ENCODE measurements at places on chromosomes 13 and 19.

GRCh38 chr19:33400856-33401682 lies 27.6 kb downstream of the CEBPG start:
- DNase-seq, result no peak

- no peak for DNase-seq
These were observed 7.9 kb upstream of the JUNB start for GRCh38 chr19:12783291-12783848.

GRCh38 chr13:30985637-30986205 lies 53.3 kb downstream of the TEX26 start:
- DNase-seq, result no peak

GRCh38 chr13:33087790-33088189 lies 71.6 kb downstream of the KL start:
- no peak for DNase-seq

- no peak for DNase-seq
These were observed 458.4 kb downstream of the SLITRK1 start for GRCh38 chr13:83423861-83424260.

DNA sequence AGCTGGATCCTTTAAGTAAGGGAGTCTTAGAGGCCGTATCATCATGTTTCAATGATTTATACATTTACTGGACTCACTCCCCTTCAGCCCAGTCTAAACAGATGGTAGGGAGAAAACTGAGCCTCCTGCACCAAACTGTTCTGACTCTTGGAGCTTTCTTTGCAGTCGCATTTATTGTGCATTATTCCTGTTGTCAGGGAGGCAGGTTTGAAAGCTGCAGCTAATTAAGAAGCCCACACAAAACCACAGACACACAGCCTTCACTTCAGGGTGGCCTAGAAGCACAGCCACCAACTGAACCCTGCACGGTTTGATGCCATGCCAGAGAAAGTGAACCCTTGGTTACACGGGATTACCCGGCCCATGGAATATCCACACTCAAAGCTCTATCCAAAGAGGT lies 911.0 kb downstream of the UQCRFS1 start:
- no peak for DNase-seq

GRCh38 chr19:10384580-10384979 lies 4.2 kb upstream of the TYK2 start:
- no peak for DNase-seq

DNA sequence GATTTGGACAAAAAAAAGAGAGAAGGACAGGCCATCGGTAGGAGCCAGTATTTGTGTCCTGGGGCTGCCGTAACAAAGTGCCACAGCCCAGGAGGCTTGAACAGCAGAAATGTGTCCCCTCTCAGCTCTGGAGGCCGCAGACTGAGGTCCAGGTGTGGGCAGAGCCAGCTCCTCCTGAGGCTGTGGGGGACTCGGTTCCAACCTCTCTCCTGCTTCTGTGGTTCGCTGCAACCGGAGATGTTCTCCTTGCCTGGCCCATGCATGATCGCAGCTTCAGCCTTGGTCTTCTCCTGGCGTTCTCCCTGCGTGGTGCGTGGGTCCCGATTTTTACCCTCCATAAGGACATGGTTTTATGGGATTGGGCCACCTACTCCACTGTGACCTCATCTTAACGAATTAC lies 85.9 kb upstream of the SOX1 start:
- DNase-seq, result no peak

GRCh38 chr13:42215578-42216421 lies 56.2 kb upstream of the AKAP11 start:
- no peak for DNase-seq

DNA sequence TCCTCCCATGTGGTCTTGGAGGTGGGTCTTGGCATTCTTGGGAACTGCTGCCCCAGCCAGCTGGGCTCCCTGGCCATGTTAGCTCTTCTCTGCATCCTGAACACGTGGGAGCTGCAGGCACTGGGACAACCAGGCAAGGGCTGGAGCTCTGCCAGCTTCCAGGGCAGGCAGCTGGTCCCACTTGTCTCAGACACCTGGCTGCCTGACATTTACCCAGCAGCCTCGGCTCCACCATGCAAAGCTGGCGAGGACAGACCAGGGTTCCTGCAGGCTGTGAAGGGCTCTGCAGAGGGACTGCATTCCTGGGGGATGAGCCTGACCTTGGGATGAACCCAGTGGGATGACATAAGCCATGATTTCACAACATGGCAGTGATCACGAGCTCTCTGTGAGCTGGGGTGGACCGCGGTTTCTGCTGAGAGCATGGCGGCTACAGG lies 99.0 kb upstream of the TSHZ3 start:
- DNase-seq, result no peak

GRCh38 chr19:8469613-8470368 lies 25.0 kb downstream of the HNRNPM start:
- no peak for DNase-seq

DNA sequence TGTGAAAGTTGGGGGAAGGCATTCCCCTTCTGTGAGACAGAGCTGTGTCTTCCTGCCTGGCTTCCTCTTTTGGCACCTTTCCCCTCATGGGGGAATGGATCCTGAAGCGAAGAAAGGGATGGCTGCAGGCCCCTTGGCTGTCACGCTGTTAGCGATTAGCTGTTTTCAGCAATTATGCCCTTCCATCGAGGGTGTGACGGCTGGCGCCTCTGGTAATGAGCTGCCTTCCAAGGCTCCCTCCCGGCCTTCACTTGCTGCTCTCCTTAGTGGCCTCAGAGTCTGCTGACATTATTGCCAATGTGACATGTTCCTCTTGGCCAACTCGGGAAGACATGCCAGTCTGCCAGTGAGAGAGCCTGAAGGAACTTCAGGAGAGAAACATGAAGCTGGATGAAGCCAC lies 162.1 kb downstream of the ZIC5 start:
- no peak for DNase-seq

DNA sequence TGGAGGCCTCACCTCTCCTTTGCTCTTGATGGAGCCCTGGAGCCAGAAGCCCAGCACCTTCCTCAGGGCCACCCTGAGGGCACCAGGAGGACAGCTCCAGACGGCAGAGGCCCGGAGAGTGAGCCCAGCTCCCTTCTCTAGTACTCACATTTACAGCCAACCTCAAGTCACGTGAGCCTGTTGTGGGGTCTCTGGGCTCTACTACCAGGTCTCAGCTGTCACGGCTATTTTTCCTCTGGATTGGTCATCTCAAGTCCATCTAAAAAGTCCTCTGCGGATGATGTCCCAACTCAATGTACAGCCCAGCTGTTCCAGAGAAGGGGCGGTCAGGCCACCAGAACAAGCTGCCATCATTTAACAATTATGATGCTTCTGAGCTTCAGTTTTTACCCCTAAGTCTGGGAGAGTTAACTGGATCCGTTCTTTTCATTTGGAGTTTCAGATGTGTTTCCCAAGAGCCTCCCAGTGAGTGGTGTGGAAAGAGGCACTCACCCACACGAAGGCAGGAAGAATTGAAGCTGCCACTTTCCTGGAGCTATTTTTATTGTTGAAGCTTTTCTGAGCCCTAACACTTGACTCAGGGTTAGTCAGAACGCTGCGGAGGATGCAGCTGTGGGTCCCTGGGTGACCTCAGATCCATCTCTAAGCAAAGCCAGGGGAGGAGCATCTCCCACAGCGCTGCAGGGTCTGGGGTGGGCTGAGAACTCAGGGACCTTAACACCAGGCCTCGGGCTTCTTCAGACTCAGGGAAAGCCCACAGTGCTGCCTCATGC lies 143.5 kb upstream of the UBL3 start:
- DNase-seq, result no peak

GRCh38 chr19:51000981-51001380 lies 423 bp downstream of the KLK8 start:
- DNase-seq, result no peak

DNA sequence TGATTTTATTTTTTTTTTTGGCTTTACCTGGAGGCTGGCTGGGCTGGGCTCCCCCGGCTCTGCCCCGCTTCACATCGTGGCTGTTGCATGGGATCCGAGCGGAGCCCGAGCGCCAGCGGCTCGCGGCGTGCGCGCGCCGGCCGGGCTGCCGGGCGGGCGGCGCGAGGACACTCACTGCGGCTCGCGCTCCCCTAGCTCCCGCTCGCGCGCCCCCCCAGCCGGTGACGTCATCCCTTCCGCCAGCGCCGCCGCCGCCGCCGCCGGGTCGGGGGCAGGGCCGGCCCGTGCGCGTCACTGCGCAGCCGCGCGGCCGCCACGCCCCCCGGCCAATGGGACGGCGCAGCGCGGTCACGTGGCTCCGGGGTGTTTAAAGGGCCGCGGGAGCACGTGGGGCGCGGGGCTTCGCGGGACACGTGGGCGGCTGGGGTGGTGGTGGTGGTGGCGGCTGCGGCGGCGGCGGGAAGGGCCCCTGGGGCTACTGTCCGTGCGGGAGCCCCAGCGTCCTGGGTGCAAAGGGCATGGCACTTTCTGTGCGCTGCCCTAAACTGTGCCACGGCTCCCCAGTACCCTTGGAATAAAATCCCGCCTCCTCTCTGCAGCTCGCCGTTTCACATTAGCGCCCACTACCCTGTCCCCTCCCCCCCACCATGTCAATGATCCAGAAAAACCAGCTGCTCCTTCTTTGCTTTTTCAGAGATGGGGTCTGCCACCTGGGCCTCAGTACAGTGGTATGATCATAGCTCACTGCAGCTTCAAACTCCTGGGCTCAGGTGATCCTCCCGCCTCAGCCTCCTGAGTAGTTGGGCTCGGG lies at the start of gene PTPRS:
PTPRS (minus strand) TSS at position 176 of the 811 bp plus-strand sequence. CDS start 54,672 bp downstream, outside the sequence.
- DNase-seq, result peak; percentile 52

DNA sequence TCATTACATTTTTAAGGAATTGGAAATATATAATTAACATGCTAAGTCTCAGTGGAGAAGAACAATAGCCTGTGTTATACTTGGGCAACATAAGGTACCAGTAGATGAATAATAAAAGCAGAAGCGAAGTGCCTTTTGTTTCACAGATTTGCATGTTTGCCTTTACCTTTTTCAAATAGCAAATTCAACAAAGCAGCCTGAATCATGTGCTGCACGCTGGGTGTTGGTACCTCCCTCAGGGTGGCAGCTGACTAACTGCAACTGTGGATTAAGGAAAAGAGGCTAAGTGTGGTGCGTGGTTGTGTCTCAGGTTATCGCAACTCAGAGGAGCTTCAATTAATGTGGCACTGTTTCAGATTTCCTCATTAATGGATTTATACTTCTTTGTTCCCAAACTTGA lies 189.0 kb downstream of the LMO7 start:
- no peak for DNase-seq

DNA sequence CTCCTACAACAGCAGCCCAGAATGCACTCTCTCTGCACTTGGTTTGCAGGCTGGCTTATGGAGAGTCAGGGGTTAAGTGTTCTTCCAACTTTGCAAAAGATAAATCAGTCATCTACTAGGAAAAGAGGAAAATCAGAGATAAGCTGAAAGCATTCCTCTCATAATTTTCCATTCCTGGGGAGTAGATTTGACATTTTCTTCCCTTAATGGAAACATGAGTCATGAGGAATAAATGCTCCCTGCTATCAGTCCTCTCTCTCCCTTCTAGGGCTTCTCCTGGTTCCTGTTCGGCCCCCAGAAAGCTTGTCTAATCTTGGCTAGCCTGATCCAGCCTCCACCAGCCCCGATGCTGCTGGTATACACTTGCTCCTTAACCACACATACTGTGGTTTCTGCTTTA lies 28.4 kb upstream of the ENOX1 start:
- no peak for DNase-seq

GRCh38 chr19:8608941-8609278 lies 1.6 kb downstream of the ADAMTS10 start:
- no peak for DNase-seq

- DNase-seq, result no peak
These were observed 71.3 kb downstream of the SLC7A1 start for GRCh38 chr13:29524176-29524575.

GRCh38 chr13:80551650-80552497 lies 210.9 kb upstream of the SPRY2 start:
- no peak for DNase-seq

DNA sequence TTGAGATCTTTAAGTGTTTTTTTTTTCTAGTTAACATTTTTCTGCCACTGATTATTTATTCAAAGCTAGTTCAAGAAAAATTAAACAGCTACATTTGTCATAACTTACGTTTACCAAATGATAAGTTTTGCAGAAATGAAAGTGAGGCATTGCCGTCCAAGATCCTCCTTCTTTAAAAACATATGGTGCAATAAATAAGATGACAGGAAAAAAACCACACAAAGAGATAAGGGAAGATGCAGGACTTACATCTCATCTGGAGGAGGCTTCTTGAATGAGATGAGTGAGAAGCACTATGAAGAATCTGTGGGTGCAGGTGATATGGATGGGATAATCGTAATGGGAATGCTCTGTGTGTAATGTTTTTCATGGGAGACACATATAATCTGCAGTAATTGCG lies 12.4 kb downstream of the TNFSF13B start:
- DNase-seq, result no peak

DNA sequence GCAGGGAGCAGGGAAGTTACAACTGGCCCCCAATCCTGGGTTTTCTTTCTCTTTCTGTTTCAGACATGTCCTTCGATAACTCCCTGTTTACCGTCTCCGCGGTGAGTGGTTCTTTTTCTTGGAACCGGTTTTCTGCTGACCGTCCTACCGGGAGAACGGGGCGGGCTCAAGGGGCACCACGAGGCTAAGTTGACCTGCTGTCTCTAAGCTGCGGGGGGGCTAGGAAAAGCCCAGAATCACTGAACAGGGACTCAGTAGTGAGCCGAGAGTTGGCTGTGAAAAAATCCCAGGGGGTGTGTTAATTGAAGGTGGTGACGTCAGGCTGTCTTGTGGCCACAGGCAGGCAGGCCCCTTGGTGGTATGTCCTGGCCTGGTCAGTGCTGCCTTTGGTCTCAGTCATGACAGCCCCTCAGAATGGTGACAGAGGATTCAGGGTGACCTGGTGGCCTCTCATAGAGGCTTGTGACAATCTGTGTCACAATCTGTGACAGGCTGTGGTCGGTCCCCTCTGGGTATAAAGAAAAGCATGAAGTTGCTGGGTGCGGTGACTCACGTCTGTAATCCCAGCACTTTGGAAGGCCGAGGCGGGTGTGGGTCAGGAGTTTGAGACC lies 8.1 kb upstream of the CARM1 start:
- DNase-seq, result no peak

DNA sequence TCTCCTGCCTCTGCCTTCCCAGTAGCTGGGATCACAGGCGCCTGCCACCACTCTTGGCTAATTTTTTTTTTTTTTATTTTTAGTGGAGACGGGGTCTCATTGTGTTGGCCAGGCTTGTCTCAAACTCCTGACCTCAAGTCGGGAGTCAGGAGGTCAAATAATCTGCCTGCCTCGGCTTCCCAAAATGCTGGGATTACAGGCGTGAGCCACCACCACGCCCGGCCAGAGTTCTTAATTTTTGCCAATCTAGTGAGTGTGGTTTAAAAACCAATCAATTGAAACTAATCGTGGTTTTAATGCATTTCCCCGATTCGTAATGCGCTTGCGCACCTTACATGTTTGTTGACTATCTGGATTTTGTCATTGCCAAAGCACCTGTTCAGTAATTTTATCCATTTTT lies 37.0 kb downstream of the SKA3 start:
- no peak for DNase-seq

GRCh38 chr19:11995174-11995573 lies 30.3 kb downstream of the ZNF763 start:
- no peak for DNase-seq

DNA sequence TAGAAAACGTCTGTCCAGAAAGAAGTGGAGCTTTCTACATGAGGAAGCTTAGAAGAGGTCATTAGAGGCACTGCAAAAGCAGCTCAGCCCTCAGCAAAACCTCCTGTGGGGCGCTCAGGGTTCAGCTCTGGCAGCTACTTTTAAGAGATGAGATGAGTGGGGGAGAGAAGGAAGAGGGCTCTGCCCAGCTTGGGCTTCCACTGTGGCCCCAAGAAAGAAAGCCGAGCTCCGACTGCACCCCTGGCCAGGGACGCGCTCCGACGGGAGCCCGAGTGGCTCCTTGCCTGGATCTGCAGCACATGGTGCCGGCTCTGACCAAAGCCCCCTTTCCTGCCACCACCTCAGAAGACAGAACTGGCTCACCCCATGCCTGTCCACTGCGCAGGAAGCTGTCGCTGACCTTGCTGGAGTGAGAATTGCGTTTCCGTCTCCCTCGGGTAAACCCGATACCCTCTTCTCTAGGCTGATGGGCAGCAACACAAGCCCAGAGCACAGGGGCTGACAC lies 36.4 kb downstream of the NAXD start:
- DNase-seq, result no peak
